ENCODE measurements at places on chromosomes 5 and 9. TPM values are rescaled to one million over a fixed set of nuclear protein-coding genes. Genes with fewer than 3 reads are reported as not detected.

The ITK gene
- 4.8 TPM for total RNA-seq

The ITGA2 gene
- 11.0 TPM for total RNA-seq

The TTLL11 gene
- total RNA-seq, result 14.2 TPM

The ZNF883 gene
- 3.6 TPM for total RNA-seq

GRCh38 chr9:73370053-73370452 is 218.4 kb downstream of the ANXA1 start:
- DNase-seq, result no peak

- DNase-seq, result no peak
Measured at GRCh38 chr5:159928122-159928909, 12.0 kb downstream of the ADRA1B start.

- no peak for DNase-seq
Measured at GRCh38 chr9:11757408-11757807, 935.8 kb upstream of the TYRP1 start.

The MELK gene
- total RNA-seq, result 0.49 TPM

GRCh38 chr5:149847611-149848010 is 97.0 kb downstream of the PDE6A start:
- no peak for DNase-seq

GRCh38 chr5:106312360-106312759 is 1358.4 kb downstream of the EFNA5 start:
- DNase-seq, result no peak

DNA sequence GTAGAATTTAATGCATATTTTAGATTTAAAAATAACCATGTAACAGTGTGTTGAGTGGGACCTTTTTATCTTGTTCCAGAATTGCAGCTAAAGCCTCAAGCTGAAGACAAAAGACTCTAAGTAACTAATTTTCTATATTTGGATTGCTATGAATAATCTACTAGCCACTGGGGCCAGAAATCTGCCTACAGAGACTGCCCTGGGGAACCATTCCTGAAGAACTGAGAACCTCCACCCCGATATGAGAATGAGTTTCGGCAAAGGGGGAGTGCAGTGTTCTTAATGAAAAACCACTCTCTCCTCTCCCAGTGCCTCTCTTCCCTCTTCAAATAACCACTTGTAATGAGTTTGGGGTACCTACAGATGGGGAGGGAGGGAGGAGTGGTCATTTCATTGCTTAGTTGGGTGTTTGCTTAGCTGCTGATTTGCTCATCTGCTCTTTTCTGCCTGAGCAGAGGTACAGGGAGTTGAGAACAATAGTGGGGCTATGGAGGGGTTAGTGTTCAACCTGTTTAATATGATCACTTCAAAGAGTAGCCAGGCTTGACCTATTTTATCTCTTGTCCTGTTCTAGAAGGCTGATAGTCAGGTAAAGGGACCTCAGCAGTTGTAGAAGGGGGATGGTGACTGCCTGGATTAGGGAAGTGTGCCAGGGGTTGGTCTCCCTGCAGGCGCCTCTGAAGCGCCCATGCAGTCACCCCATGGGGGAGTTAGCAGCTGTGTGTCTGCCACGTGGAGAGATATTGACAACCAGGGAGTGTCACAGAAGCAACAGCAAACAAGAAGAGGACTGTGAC is 47.7 kb downstream of the ATG10 start:
- no peak for DNase-seq

The KIF12 gene
- total RNA-seq, result 0.22 TPM

- no peak for DNase-seq
Measured at GRCh38 chr5:148725675-148726074, 71.3 kb upstream of the HTR4 start.

The ACOT12 gene
- total RNA-seq, result not detected

DNA sequence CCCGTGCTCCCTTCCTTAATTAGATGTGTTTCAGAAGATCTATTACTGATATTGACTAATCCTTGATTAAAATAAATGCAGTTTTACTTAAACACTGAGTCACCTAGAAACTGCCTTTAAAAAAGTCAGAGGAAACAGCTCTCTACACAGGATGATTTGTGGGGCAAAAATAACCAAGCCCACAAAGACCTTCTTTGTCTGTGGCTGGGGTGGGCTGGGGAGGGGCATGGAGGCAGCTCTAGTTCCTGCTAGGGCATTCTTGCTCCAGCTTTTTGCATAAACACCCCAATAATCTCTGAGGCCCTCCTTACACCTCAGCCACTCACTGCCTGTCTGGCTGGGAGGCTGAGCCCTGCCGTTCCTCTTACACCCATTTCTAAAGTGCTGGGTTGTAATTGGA is 227.6 kb upstream of the DAP start:
- no peak for DNase-seq

DNA sequence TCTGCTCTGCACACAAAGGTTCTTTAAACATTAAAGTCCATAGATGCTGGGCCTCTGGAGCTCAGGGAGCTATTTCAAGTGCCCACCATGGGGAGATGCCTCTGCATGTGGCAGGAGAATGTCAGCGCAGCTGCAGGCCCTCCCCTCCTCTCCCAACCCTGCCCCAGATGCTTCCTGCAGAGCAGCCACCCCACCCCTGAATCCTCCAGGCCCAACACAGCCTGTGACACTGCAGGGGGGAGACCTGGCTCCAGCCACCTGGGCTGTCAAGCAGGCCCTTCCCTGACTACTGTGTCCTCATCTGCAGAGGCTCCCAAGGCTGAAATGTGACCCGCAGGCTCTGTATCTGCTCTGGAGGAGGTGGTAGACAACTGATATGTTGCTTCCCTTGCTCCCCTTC is 213.9 kb downstream of the GABBR2 start:
- DNase-seq, result no peak

- no peak for DNase-seq
Measured at GRCh38 chr5:43636076-43636475, 33.1 kb downstream of the NNT start.

DNA sequence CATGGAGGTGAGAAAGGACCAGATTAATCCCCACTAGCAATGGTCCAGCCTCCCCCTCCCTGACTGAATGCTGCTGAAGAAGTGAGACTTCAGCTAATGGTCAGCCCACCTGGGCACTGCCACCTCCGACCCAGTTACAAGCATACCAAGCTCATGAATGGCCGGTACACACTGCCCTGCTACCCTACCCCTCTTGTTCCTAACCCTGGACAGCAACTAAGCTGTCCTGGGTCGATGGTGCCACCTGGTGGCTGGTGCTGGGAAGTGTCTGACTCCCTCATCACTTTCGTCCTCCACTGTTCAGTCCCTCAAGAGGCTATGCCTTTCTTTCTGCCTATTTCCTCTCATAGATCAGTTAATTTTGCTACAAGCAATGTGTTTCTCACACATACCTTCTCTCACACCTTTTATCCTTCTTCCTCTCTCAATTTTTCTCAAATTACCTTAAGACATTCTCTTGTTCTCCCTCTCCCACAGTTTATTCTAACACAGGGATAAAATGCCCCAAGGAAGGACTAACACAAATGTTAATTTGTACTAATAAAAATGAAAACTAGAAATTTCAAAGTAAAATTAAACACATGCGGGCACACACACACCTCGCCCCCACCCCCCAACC is 42.4 kb downstream of the PAX5 start:
- no peak for DNase-seq

GRCh38 chr5:148933903-148934432 is 107.6 kb downstream of the ADRB2 start:
- DNase-seq, result no peak

The SPATA31C1 gene
- not detected for total RNA-seq

DNA sequence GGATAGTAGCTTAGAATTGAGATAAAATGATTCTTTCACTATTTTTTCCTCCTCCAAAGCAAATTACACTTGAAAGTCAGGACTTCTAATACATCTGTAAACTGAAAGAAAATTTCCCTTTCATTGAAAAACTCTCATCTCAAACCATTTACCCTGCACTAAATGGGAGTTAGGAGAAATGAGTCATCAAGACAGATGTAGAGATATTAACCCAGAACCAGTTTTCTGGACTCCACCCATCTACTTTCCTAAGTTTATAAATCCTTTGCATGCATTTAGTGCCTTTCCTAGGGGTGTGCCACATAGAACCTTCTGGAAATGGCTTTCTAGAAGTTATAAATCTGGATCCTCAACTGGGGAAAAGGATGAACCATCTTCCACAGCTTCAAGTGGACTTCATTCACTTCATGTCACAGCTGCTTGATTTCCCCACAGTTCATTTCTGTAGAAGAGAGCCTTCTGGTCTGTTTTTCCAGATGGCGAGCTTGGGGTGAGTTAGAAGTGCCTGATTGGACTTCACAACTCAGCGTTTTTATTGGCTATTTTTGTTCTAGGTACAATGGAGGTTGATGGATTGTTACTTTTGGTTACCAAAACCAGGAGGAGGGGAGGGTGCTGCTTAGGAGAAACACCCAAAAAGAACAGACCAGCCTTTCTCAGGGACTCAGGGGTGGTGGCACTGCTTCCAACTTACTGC is 72.5 kb upstream of the GPR151 start:
- no peak for DNase-seq

- DNase-seq, result no peak
Measured at GRCh38 chr5:34499001-34499734, 157.0 kb upstream of the RAI14 start.

DNA sequence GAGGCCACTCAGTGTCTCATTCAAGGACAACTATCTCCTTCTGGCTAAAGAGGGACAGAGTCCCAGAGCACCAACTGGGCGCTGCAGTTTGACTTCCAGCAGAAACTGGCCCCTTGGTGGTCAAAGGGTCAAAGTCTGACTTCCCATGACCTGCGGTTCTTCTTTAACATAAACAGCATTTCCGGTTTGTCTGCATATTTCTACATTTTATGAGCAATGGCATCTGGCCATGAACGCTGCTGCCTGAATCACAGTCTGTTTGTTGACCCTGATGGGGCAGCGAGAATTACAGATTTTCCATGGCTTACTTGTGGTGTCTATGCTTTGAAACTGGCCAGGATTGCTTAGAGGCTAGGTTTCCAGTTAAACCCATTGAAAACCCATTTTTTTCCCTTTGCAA is 1.3 kb downstream of the TNFSF15 start:
- DNase-seq, result no peak

DNA sequence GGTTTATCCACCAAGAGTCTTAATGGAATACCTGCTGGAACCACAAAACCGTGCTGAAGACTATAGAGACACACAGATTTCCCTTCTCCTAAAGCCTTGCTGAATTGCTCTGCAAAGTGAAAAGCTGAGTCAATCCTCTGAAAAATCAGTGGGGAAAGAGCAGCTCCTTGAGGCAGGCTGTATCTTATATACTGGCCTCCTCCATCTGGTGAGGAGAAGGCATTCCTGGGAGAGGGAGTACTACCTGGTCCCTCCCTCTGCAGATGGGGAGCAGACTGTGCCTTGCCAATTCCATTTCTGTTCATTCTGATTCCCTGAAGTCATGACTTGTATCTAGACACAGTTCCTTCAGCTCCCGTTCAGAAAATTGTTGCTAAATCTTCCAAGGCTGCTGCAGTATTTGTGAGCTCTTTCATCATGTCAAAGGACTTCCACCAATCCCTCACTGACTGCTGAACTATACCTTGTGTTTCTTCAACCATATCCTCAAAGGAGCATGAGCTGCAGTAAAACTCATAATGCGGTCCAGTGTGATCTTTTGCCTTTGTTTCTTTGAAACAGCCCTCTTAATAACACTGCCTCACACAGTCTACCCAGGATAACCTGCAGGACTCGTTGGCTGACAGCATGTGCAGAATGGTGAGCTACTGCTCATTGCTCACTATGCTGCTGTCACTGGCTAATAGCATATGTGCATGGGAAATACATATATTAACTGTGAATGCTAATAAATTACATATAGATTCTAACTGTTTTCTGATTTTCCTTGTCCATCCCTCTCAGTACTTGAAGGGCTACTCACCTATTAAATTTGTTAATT is 84.5 kb downstream of the FOXD1 start:
- DNase-seq, result no peak

DNA sequence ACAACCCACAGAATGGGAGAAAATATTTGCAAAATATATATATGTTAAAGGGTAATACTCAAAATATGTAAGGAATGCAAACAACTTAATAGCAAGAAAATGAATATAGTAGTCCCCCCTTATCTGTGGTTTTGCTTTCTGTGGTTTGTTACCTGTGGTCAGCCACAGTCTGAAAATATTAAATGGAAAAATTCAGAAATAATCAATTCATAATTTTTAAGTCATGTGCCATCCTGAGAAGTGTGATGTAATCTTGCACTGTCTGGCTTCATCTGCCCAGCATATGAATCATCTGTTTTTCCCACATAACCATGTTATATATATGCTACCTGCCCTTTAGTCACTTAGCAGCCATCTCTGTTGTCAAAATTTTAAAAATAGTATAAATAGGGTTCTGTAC is 11.7 kb downstream of the CER1 start:
- no peak for DNase-seq

GRCh38 chr5:108935611-108936010 is 187.9 kb downstream of the FER start:
- DNase-seq, result no peak

DNA sequence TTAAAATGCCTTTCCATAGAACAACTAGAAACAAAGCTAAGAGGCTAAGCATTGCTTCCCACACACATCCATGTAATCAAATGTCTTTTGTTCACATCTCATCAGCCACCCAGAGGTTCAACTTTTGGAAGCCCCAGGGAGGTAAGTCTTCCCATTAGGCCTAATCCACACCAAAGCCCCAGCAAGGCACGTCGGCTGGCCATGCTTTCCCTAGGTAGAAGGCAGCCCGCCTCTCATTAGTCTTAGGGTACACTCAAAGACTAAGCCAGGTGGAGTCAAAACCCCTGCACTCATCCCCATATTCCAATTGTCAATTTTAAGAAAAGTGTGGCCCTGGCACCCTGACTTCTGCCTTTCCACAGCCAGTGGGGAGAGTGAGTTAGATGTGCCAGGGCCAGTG is 87.9 kb downstream of the ATPSCKMT start:
- DNase-seq, result no peak

DNA sequence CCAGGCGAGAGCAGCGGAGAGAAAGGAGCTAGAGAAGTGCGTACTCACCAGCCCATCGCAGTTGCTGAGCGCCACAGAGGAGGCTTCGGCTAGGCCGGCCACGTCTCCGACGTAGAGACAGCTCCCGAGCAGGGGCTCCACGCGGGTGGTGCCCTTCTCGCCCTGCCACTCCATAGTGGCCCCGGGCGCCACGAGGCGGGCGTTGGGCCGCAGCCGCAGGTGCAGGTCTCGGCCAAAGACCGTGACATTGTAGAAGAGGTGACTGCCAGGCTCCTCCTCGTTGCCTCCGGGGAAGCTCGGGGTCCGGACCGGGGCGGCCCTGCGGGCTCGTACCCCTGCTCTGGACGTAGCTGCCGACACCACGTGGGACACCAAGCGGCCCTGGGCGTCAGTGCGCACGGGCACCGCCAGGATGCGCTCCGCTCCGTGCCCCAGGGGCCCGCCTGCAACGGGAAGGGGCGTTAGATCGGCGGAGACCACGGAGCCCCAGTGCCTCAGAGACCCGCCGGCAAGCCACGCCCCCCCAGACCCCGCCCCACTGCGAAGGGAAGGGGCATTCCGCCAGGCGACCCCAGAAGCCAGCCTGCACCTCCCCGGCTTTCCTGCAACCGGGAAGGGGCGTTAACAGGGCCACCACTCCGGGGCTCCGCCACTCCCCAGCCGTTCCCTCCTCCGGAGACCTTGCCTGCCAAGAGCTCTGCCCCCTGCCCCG is 1.4 kb downstream of the ADAMTS2 start:
- peak; percentile 73 for DNase-seq

- DNase-seq, result no peak
Measured at GRCh38 chr9:32706004-32706724, 70.7 kb upstream of the TAF1L start.
